Stimulated activated CD8-positive, alpha-beta memory T cell treated with anti-CD3 and anti-CD28 coated beads, Interleukin-2, amount 100 ng/mL, for 1 hour (primary cell): ENCODE measurements at places on chromosomes 16 and 17.

- no peak for DNase-seq
These were observed 6.5 kb downstream of the BMERB1 start for GRCh38 chr16:15440852-15441251.

GRCh38 chr16:84408856-84409255 is 40.5 kb downstream of the ATP2C2 start:
- DNase-seq = no peak

DNA sequence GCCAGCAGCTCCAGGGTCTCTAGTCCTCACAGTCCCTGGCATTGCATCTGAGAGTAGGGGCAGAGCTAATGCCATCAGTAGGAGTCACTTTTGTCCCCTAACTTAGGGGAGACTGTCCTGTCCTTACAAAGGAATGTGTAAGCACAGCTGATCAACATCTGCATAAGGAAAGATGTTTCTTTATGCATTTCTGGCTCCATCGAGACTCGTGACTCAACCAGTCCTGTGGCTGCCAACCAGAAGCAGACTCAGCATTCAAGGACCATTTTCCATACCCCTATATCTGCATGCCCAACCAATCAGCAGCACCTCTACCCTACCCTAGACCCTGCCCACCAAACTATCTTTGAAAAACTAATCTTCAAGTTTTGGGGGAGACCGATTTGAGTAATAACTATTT is 8.2 kb upstream of the MPP2 start:
- no peak for DNase-seq

DNA sequence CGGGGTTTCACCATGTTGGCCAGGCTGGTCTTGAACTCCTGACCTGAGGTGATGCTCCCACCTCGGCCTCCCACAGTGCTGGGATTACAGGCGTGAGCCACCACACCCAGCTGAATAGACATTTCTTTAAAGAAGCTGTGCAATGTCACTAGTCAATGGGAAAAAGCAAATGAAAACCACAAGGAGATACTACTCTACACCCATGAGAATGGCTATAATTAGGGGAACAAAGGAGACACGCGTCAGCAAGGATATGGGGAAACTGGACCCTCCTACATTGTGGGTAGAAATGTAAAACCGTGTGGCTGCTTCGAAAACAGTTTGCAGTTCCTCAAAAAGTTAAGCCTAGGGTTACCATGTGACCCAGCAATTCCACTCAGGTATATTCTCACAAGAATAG is 103.4 kb downstream of the VPS53 start:
- no peak for DNase-seq

- no peak for DNase-seq
These were observed 156.2 kb downstream of the CYB561 start for GRCh38 chr17:63289931-63290330.

DNA sequence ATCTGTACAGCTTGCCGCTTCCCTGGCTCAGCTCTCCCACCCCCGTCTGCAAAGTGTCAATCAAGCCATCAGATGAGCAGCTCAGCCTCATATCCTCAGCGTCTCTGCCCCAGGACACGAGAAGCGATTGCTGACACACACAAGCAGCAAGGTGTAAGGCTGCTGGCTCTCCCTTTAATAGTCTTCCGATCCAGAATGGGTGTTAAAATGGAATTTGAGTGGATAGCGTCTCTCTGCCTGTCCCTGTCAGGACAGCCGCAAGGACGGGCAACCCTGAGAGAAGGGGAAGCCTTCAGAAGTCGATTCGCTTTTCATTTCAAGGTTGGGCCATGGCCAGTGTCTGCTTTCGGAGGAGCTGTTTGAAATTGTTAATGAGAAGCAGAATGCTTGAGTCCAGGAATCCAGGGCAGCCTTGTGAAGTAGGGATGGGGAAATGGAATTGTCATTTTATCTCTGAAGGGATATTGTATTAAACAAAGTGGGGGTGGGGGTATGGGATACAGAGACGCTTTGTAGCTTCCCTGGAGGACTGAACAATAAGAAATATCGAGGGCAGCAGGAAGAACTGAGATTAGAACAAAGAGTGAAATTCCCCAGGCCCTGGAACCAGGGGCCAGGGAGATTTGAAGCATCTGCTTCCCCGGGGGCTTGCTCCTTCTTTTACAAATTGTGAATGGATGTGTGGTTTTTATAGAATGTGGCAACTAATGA is 4.7 kb upstream of the PIPOX start:
- DNase-seq = no peak
